ENCODE measurements at places on chromosomes 6 and 20. TPM values are rescaled to one million over a fixed set of nuclear protein-coding genes. Genes with fewer than 3 reads are reported as not detected.

Gene HDGFL1
- polyA plus RNA-seq, result not detected

Gene PI16
- polyA plus RNA-seq, result 0.27 TPM

Gene ETV7
- polyA plus RNA-seq, result 0.14 TPM

DNA sequence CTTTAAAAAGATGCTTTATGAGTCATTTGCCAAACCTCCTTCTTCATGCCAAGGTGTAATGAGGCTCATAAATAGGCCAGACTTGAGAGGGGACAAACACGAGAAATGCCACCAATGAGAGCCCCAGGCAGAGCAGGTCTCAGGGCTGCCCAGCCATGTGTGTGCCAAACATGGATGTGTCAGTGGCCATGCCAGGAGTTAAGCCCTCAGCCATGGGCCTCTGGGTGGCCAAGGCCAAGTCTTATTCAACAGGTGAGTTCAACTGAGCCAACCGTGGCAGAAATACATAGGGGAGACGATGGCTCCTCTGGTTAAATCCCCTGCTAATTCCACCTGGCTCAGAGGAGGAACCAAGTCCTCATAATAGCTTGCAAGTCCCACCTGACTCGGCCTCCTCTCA, 358.8 kb downstream of the PREX1 start:
- DNase-seq, result no peak

DNA sequence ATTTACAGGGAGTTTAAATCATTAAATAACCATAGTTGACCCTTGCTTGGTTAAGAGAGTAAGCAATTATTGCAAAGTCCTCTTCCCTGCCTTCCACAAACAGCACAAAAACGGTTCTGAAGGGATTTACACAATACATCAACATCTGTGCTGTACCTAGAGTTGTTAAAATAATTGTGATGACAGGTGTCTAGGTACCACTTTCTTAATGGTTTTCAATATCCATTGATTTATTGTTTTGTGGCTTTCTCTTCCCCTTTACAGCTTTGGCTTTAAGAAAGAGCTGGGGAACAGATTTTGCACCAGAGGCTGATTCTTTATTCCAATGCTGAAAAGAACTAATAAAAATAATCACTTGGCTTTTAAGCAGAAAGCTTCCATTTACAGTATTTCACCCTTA, 598 bp upstream of the SOX4 start:
- DNase-seq, result no peak

- no peak for DNase-seq
These were observed 2.1 kb upstream of the YWHAB start for GRCh38 chr20:44883214-44883902.

GRCh38 chr6:160300076-160300695, 41.6 kb upstream of the SLC22A2 start:
- DNase-seq, result no peak

GRCh38 chr6:22149096-22149495, 147.7 kb downstream of the PRL start:
- DNase-seq, result no peak

DNA sequence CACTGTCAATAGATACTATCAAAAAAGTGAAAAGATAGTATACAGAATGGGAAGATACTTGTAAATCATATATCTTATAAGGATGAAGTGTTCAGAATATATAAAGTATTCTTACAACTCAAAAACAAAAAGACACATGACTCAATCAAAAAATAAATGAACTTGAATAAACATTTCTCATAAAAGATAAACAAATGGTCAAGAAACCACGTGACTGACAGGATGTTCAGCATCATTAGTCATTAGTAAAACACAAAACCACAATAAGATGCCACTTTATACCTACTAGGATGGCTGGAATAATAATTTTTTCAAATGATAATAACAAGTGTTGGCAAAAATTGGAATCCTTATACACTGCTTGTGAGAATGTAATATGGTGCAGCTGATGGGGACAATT, 729.1 kb upstream of the HS3ST5 start:
- DNase-seq, result no peak

DNA sequence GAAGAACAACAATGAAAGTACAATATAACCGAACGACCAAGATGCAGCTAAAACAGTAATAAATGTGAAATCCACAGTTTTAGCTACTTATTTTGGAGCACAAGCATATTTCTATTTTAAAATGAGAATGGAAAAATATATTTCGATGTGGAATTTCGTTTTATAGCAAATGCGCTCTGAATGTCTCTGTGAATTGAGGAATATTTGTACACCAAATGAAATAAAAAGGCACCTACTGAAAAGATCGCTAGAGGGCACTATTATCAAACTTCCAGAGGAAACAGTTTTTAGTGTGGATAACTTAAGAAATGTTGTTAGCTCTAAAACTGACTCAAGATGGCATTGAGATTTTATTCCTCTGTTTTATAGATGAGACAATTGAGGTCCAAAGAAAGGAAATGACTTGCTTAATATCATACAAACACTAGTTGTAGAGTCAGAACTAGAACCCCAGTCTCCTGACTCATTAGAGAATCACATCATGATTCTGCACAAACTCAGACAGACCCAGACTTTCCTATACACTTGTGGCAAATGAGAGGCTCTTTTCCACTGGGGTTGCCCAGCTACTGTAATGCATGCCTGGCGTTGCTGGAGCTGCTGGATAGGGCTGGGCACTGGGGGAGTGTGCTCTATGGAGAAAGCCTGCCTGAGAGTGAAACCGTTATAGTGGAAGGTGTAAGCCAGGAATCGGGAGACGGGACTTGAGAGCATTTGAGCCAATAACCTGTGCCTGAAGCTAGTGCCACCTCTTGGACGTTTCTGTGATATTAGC, 51.9 kb downstream of the GCLC start:
- peak; percentile 58 for DNase-seq

- DNase-seq, result no peak
These were observed 11.1 kb upstream of the HMGA1 start for GRCh38 chr6:34225551-34225950.
